ENCODE measurements at places on chromosomes 3 and 15. TPM values are rescaled to one million over a fixed set of nuclear protein-coding genes. Genes with fewer than 3 reads are reported as not detected.

The LRTM1 gene
- 0.44 TPM for polyA plus RNA-seq

The QRICH1 gene
- polyA plus RNA-seq: 62.9 TPM

The UCN2 gene
- polyA plus RNA-seq: 0.29 TPM

The MYO5C gene
- 4.2 TPM for polyA plus RNA-seq

The RTP3 gene
- not detected for polyA plus RNA-seq

The LIPC gene
- 0.17 TPM for polyA plus RNA-seq

The GOLGA6L4 gene
- 24.7 TPM for polyA plus RNA-seq

The PLA2G4F gene
- polyA plus RNA-seq: 0.25 TPM

The PCSK6 gene
- 8.6 TPM for polyA plus RNA-seq

The XYLB gene
- 5.8 TPM for polyA plus RNA-seq

The ZNF619 gene
- polyA plus RNA-seq: 5.4 TPM

The IL5RA gene
- 4.3 TPM for polyA plus RNA-seq

The MGA gene
- 12.7 TPM for polyA plus RNA-seq

The NMD3 gene
- 34.5 TPM for polyA plus RNA-seq

The SLITRK3 gene
- 21.0 TPM for polyA plus RNA-seq

The SLC7A14 gene
- polyA plus RNA-seq: 17.0 TPM

The KCNMB3 gene
- 4.0 TPM for polyA plus RNA-seq

The IL17RB gene
- polyA plus RNA-seq: 28.7 TPM

The CGNL1 gene
- 20.8 TPM for polyA plus RNA-seq

The FOXP1 gene
- polyA plus RNA-seq: 34.8 TPM

The MAGEL2 gene
- polyA plus RNA-seq: 25.3 TPM

The FSD2 gene
- 0.63 TPM for polyA plus RNA-seq

The VPS39 gene
- polyA plus RNA-seq: 77.6 TPM

The CHRD gene
- 23.7 TPM for polyA plus RNA-seq

The UBAP1L gene
- polyA plus RNA-seq: 26.0 TPM

The OR5H2 gene
- polyA plus RNA-seq: not detected

The CCDC9B gene
- 5.8 TPM for polyA plus RNA-seq

The DUOXA1 gene
- polyA plus RNA-seq: not detected

Measured in spinal cord (tissue), 10 donors.